ENCODE measurements at places on chromosomes 3 and 15. TPM values are rescaled to one million over a fixed set of nuclear protein-coding genes. Genes with fewer than 3 reads are reported as not detected.

Gene SLC9C1
- total RNA-seq: 0.37 TPM

Gene DAZL
- not detected for total RNA-seq

Gene MST1R
- total RNA-seq: 1.2 TPM

Gene PLSCR5
- total RNA-seq: not detected

Gene GOLGA6D
- total RNA-seq: not detected

Gene GOLGA8O
- total RNA-seq: 1.7 TPM

Gene AADACL2
- not detected for total RNA-seq

Gene MYZAP
- not detected for total RNA-seq

Gene NR1I2
- 0.11 TPM for total RNA-seq

Gene CASR
- not detected for total RNA-seq

Gene GOLGA8Q
- 1.4 TPM for total RNA-seq

Gene TRPM1
- not detected for total RNA-seq

Gene SH3GL3
- not detected for total RNA-seq

Gene ITIH4
- 3.6 TPM for total RNA-seq

Gene HTR3E
- total RNA-seq: not detected

Gene XCR1
- 0.07 TPM for total RNA-seq

Gene MEIS2
- not detected for total RNA-seq

Data from activated T-helper 2 cell treated with anti-CD3 and anti-CD28 coated beads, Interferon-gamma antibody, Interleukin-2, Interleukin-4, amounts not matched to agents 10 μg/mL and 5 μg/mL and 100 μg/mL, durations not matched to agents 14 hours and 24 hours and 36 hours (primary cell).